NCI-H1436 treated with DMSO at 0.1 percent for 48 hours (cell line): ENCODE measurements at places on chromosomes 7 and 10.

DNA sequence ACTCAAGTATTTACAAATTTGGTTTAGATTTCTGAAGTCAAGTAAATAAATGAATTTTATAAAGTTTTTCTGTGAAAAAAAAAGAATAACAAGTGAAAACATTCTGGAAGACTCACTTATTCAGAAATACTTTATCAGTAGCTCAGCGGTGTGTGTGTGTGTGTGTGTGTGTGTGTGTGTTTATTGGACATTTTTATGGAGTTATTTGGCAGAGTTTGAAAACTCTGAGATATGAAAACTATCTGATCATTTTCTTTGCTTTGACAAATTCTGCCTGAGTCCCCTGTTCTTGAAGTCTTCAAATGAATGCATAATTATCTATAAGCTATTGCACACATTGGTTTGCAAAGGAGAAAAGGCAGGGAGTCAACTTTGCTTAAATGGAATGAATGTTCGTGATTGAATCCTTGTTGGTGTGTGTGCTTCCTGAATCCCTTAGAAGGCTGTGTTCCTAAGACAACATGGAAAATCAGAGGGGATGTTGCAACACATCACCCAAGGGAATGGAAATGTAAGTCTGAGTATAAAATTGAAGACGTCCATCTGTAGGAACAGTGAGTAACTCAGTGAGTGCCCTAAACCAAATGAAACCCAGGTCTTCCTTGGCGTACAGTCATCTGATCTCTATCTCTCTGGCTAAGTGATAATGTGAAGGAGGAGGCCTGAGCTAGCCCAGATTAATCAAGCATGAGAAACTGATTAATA, 160.9 kb downstream of the REEP3 start:
- DNase-seq: no peak

DNA sequence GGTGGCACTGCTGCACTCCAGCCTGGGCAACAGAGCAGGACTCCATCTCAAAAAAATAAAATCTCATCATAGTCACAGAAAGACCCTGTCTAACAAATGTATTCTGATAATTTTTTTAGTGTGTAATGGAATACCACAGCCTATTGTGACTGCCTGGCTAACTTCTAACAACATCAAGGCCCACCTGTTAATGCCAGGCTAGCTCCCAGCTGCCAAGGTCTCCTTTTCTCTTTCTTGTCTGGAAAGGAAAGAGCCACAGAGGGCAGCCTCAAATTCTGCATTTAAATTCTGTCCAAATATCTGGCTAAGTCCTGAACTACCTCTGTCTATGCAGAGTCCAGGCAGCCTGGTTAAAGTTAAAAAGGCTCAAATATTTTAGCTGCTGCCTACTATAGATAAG, 700.9 kb downstream of the MAGI2 start:
- no peak for DNase-seq

DNA sequence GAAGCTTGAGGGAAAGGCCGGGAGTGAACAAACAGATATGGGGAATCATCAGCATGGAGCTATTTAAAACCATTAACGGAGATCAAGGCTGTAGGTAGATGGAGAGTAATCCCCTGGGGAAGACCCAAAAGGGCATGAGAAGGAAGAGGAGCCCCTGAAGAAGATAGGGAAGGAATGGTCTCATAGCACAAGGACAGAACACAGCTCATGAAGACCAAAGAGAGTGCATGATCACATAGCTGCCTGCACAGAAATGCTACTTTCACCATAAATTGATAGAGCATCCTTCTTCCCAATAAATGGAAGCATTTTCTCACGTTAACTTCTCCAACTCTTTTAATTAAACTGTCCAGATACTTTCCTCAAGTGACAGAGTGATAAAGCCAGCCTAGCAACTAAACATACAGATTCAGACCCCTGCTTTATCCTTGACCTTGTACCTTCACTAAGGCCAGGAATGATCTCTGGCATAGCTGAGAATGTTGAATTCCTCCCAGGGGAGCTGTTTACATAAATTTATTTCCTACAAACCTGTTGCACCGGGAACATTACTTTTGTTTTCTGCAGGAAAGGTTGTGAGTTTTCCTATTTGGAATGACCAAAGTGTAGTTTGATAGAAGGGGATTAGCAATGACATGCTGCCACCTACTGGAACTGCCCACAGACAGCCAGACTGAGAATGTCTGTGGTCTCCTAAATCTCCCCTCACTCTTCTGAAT, 110.8 kb upstream of the LRGUK start:
- DNase-seq: no peak

- DNase-seq: no peak
Observed at GRCh38 chr10:19977097-19977521, 160.9 kb downstream of the PLXDC2 start.

GRCh38 chr7:151448261-151449252, 8.6 kb upstream of the CRYGN start:
- DNase-seq: no peak

- DNase-seq: no peak
Observed at GRCh38 chr7:44145479-44145968, 4.4 kb upstream of the MYL7 start.
